Naive B cell (primary cell): ENCODE measurements at places on chromosomes 5 and 9. TPM values are rescaled to one million over a fixed set of nuclear protein-coding genes. Genes with fewer than 3 reads are reported as not detected.

Gene RASEF
- polyA plus RNA-seq: not detected

Gene FOXD4L6
- polyA plus RNA-seq: not detected

- H3K36me3 ChIP-seq: no peaks in the 10 kb centered on the region
- peak overlapping the region; percentile 82 for H3K4me3 ChIP-seq
- DNase-seq: peak; percentile 59
- no peaks in the 10 kb centered on the region for H3K27me3 ChIP-seq
- peak overlapping the region; percentile 38 for H3K27ac ChIP-seq
- H3K4me1 ChIP-seq: peaks cover 54% of the 10 kb centered on the region
Observed at GRCh38 chr5:96961053-96961452, 25.2 kb downstream of the LNPEP start.

GRCh38 chr5:139636975-139637408, 11.2 kb upstream of the CXXC5 start:
- DNase-seq: no peak
- H3K4me3 ChIP-seq: peak overlapping the region; percentile 89
- H3K36me3 ChIP-seq: no peaks in the 10 kb centered on the region
- peak overlapping the region; percentile 98 for H3K27ac ChIP-seq

DNA sequence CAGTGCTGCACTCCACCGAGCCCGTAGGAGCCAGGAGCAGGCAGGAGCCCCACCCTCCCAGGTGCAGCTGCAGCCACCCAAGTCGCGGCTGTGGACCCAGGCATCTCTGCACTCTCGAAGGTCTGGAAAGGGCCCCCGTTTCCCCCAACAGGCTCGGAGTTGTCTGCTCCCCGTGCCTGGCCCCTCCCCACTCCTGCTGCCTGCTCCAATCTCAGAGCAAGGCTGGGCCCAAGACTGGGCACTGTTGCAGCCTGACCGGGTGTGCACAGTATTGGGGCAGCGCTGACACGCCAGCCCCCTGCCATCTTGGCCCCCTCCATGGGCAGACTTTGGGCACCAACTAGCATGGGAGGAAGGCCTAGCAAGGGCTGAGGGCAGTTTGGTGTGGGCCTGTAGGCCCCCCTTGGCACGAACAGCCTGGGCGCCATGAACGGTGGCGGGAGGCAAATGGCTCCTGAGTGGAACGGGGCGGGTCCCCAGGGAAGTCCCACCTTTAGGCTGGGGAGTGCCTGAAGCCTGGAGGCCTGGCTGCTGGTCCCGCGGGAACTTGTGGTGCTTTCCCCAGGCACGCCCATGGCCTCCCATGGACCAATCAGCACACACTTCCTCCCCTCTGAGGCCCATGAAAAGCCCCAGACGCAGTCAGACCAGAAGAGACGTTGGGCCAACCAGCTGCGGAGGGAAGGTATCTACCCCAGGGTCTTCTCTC, 60.4 kb downstream of the PSAT1 start:
- no peaks in the 10 kb centered on the region for H3K27me3 ChIP-seq
- no peaks in the 10 kb centered on the region for H3K36me3 ChIP-seq
- H3K4me3 ChIP-seq: no peak overlapping the region
- H3K27ac ChIP-seq: no peak overlapping the region
- no peaks in the 10 kb centered on the region for H3K4me1 ChIP-seq
- DNase-seq: no peak
